ENCODE measurements at places on chromosomes 11 and 22. TPM values are rescaled to one million over a fixed set of nuclear protein-coding genes. Genes with fewer than 3 reads are reported as not detected.

GRCh38 chr22:22228921-22229320 is 15.7 kb upstream of the VPREB1 start:
- DNase-seq = no peak

The TRABD gene
- 3.0 TPM for total RNA-seq

The PLAAT5 gene
- total RNA-seq = 3.1 TPM

DNA sequence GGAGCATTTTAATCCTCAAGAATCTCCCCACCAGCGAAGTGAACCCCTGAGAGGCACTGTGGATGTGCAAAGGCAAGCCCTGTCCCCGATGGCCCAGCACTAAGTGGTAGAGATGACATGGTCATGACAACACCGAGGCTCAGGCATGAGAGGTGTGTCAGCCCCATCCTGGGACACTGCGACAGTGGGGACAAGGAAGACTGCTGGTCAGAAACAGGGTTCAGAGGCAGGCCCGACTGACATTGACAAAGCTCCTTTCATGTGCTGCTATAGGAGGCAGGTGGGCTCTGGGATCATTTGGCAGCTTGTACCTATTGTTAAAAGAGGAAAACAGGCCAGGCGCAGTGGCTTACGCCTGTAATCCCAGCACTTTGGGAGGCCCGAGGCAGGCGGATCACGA is 54.3 kb upstream of the MYEOV start:
- DNase-seq = no peak

GRCh38 chr11:114080219-114080618 is 20.7 kb downstream of the ZBTB16 start:
- DNase-seq = no peak

The SLC22A25 gene
- under 0.01 TPM for total RNA-seq

The MUC6 gene
- not detected for total RNA-seq

GRCh38 chr22:25142102-25142501 is 57.6 kb upstream of the CRYBB3 start:
- DNase-seq = no peak

DNA sequence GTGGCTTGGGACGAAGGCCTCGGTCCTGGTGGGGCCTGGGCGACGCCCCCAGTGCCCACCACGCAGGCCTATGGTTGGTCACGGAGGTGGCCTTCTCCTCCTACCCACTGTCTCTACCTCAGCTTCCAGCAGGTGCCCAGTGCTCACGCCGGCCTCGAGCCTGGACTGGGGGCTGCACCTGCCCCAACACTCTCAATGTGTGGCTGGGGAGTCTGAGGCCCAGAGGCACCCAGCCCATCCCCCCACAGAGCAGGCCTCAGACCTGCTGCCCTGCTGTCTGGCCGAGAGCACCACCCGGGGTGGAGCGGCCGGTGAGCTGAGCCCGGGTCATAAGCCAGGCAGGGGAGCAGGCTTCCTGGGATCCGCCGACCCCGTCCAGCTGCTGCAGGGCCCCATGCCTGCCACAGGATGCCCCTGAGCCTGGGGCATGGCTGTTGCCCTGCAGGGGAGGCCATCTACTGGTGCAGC is 28.6 kb upstream of the MUC5AC start:
- DNase-seq = no peak

DNA sequence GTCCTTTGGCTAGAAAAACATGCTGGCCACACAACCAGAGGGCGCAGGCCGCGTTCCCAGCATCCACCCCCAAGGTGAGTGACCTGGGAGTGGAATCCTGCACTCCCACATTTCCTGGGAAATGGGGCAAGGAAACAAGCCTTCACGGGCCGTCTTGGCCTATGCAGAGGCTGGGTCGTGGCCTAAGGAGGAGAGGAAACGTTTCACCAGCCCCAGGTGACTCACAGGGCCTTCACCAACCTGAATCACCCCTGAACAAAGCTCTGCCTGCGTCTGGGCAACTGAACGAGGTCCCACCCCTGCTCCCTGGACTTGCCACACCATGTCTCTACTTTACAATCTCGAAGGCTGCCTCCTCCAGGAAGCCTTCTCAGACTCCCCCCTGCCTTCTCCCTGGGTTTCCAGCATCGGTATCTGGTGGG is 13.2 kb downstream of the MYH9 start:
- no peak for DNase-seq
